ENCODE measurements at places on chromosomes 4 and X. TPM values are rescaled to one million over a fixed set of nuclear protein-coding genes. Genes with fewer than 3 reads are reported as not detected.

The SASH3 gene
- 2.2 TPM for total RNA-seq

DNA sequence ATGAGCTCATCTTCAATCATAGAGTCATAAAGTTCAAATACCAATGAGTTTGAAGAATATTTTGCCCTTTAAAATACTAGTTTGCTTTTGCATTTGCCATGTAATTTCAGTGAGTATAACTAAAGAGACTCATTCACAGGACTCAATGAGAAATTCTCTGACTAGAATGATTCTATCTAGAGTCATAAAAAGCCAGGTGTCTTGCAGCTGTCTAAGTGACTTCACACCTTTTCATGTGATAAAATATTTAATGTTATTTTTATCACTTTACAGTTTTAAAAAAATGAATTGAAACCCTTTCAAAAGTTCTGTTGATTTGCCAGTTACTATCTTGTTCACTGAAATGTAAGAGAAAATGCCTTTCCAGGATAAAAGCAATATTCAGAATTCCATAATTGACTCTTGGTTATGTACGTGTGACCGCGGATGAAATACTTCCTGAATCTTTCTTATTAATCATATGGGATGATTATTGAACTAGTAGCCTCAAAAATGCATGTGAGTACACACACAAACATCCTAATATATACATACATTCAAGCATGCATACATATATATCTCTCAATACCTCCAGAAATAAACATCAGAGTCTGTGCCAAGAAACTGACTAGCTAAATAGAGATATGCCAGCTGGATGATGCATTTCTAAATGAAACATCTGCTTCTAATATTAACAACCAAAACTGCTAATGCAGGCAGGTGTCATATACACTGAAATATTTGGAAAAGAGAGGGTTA, 87.0 kb downstream of the GABRB1 start:
- no peak for DNase-seq

DNA sequence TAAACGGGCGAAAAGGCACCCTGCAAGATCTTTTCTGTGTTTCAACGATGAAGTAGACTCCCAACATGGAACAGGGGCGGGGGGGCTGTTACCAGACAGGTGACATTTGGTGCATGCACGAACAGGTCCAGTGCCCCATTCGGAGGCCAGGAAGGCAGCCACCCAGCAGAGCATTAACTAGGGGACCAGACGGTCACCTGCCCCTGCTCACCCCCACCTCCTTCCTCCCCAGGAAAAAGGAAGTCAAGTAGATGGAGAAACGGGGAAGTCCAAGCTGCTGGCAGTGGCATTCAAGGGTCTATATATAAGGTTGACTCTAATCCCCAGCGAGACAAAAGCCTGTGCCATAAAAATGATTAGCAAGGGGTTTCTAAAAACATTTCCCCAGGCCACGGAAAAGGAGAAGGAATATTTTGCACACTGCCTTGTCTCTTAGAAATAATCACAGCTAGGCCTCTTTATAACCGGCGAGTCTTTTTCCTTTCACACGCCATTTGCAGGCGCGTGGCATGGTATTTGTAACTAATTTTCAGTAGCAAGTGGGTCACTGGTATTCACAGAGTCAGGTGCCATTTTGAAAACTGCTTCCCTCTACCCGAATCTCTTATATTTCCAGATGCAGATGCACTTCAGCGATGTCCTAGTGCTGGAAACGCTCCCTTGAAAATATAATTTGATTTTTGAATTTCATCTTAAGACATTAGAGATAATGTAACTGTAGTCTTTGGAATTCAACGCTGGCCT, 1.2 kb upstream of the TMSB4X start:
- DNase-seq = peak; percentile 47

The MAGEA6 gene
- not detected for total RNA-seq

DNA sequence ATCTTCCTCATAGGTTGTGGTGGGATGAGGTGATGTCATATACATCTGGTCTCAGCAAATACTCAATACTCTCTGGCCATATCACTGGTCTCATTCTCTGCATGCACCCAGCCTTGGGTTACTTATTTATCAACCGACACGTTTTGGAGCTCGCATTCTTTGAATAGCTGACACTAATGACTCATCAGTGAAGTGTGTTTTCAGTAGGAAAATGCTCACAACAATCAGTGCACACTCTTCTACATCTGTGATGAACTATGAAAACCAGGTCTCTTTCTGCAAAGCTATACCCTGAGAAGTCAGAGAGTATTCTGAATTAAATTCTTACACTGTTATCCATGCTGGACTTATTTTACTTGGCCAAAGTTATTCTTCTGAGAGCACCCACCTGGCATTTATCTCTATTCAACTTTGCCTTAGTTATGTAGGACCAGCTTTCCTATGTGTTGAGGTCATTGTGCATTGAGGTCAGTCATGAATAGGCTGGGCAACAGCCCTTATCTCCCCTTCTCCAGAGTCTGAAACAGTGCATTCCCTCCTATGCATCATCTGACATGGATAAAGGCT, 58.7 kb upstream of the DHX15 start:
- DNase-seq = no peak

GRCh38 chr4:74376888-74377483, 12.0 kb downstream of the EREG start:
- no peak for DNase-seq

All from Right ventricle myocardium superior (tissue), 1 donor.